AG04449 (cell line): ENCODE measurements at places on chromosomes 11 and 22.

DNA sequence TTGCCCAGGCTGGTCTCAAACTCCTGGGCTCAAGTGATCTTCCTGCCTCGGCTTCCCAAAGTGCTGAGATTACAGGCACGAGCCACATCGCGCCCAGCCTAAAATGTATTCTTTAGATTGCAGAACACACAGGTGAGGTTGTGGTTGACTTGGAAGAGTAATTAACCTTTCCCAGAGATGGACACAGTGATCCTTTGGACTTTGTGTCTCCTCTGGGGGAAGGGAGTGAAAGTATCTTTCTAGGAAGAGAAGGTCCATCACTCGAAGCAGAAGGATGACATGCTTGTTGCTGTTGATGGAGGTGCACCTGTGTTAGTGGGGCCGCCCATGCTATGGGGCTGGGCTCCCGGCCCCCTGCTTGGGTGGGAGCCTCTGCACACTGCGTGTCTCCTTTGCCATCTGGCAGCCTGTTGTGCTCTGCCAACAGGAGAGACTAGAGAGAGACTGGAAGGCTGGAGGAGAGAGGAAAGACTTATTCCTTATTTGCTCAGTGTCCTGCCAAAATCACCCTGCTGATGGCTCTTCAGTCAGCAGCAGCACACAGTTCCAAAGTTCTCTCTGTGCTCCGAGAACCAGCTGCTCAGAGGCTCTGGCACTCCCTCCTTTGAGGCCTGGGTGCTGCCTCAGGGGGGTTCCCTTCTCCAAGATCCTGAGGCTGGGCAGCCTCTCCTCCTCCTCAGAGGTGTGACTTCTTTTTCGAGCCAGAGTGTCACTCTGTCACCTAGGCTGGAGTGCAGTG is 33.1 kb upstream of the CYB5R3 start:
- no peak for DNase-seq

- DNase-seq: no peak
Observed at GRCh38 chr11:112507281-112507680, 246.6 kb upstream of the PLET1 start.

DNA sequence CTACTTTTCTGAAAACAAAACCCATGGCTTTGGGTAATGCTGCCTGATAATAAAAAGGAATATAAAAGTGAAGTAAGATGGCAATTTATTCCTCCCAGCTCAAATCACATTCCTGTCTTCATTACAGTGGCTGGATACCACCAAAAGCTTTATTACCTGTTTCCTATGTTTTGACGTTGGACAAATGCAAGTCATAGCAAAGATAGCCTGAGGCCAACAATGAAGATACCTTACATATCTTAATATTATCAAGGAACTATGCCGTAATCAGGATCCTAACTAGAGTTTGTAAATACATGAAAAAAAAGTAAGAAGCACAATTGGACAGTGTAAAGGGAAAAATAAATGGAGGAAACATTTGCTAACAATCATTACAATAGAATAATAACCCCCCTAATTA is 202.4 kb downstream of the SOX6 start:
- DNase-seq: no peak

GRCh38 chr11:783581-784015 is 6.3 kb downstream of the CEND1 start:
- DNase-seq: peak; percentile 69

DNA sequence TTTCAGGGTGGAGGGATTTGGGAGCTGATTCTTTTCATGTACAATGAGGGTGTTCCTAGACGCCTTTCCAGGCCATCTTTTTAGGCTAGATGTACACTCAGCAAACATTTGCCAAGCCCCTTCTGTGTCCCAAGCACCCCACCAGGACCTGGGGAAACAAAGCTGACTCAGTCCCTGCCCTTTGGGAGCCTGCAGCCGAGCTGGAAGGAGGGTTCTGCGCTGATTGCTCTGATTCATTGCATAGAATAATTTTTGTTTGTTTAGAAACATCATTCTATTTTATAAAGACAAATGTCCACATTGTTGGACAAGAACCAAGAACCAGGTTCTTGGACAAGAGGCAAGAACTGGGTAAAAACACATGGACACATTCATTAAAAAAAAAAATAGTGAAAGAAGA is 16.7 kb downstream of the TP53AIP1 start:
- DNase-seq: no peak

GRCh38 chr11:3641701-3642070 is at the start of gene ART5:
TSS of gene ART5 (minus strand) at chr11:3641992. CDS start at chr11:3641862, 130 bp downstream.
- DNase-seq: no peak

DNA sequence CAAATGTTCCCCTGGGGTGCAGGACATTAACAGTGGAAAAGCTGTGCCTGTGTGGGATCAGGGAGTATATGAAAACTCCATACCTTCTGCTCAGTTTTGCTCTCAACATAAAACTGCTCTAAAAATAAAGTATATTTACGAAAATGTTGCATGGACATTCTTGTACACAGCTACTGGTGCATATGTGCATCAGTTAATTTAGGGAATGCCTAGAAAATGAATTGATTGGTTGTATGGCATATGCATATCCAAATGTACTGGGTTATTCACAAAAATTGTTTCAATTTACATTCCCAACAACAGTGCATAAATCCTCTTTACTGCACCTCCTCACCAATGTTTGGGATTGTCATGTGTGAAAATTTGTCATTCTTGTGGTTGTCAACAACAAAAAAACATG is 251.1 kb upstream of the MPPED2 start:
- DNase-seq: no peak

DNA sequence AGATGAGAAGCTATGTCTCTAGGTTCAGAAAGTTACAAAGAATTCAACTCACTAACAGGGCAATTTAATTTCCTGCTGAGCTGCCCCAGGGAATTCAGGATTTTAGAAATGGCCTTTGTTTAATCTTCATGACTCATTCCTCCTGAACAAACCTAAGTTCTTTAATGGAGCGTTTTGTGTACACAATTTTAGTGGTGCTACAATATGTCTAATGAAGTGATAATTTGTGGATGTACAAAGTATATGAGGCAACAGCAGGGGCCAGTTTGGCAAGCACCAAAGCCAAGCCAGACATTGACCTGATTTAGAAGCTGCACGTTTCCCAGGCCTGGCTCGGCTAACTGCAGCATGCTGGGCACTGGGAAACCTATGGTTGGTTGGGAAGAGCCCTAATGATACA is 34.4 kb upstream of the HEPHL1 start:
- no peak for DNase-seq
